Transverse colon (tissue), 4 donors: ENCODE measurements at places on chromosomes 1 and 21. TPM values are rescaled to one million over a fixed set of nuclear protein-coding genes. Genes with fewer than 3 reads are reported as not detected.

DNA sequence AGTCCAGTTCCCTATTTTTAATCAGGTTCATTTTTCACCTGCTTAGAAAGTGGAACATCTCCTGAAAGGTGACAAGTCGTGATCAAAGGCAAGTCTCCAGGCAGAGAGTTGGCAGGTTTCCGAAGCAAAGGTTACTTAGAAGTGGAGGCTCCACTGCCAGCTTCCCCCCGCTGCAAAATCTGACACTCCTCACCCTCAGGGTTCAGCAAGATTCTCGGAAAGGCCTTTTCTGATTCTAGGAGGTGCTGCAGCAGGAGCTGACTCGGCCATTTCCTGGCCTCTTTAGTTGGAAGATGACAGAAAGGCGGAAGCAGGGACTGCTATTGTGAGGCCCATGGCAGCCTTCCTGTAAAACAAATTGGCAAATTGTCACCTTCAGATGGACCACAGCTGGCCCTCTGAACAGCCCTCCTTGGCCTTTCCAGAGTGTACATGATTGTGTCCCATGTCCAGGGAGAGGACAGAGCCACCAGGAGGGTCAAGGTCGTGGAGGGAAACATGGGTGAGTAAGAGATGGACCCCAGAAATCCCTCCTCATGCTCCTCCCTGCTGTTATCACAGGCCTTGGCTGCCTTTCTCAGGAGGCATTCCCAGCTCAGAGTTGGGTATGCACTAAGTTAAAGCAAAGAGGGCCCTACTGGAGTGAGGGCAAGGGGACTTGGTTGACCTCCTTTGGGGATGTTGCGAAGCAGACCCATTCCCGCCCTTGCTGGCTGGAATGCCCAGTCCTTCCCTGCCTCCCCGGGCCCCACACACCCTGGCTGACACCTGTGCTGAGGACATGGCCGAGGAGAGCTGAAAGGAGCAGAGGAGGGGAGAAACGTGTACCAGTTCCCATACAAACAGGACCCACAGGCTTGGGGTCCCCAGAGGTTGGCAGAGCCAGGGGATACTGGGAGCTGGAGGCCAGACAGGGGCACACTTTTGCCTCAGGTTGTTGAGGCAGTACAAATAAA, 115.5 kb upstream of the IRF2BP2 start:
- no peak for DNase-seq
- no peaks in the 10 kb centered on the region for H3K27me3 ChIP-seq
- H3K4me1 ChIP-seq = peaks cover 70% of the 10 kb centered on the region
- no peaks in the 10 kb centered on the region for H3K36me3 ChIP-seq
- H3K27ac ChIP-seq = peak overlapping the region; percentile 99

- H3K36me3 ChIP-seq = no peaks in the 10 kb centered on the region
- no peaks in the 10 kb centered on the region for H3K4me1 ChIP-seq
- DNase-seq = no peak
- H3K27me3 ChIP-seq = no peaks in the 10 kb centered on the region
- no peak overlapping the region for H3K27ac ChIP-seq
These were observed 8.8 kb upstream of the SAMSN1 start for GRCh38 chr21:14554948-14555347.

GRCh38 chr1:225950905-225951497, 10.0 kb upstream of the LEFTY2 start:
- no peaks in the 10 kb centered on the region for H3K4me1 ChIP-seq
- no peak for DNase-seq
- no peaks in the 10 kb centered on the region for H3K36me3 ChIP-seq
- H3K27me3 ChIP-seq = no peaks in the 10 kb centered on the region
- H3K27ac ChIP-seq = no peak overlapping the region

DNA sequence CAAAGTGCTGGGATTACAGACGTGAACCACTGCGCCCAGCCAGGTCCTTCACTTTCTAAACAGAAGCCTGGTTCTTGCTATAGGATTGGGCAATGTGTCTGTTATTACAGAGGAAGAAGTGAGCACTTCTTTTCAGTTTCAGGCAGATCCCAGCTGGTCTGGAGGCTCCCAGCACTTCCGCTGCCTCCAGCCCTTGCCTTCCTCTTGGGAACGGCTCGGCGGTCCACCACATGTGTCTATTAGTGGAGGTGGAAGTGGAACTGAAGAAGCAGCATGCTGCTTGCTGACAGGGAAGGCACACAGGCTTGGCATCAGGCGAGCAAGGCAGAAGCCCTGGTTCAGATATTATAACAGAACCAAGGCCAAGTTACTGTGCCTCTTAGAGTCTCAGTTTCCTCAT, 17.0 kb downstream of the MKNK1 start:
- no peaks in the 10 kb centered on the region for H3K27me3 ChIP-seq
- H3K4me3 ChIP-seq = no peak overlapping the region
- peaks cover 20% of the 10 kb centered on the region for H3K36me3 ChIP-seq
- H3K4me1 ChIP-seq = no peaks in the 10 kb centered on the region
- DNase-seq = peak; percentile 36
- H3K27ac ChIP-seq = no peak overlapping the region

Gene SSR2
- total RNA-seq = 244 TPM

Gene PDC
- total RNA-seq = not detected

Gene AMY1B
- total RNA-seq = not detected

Gene TUFT1
- total RNA-seq = 26.5 TPM

Gene ANXA9
- total RNA-seq = not detected
